NCI-H2081 treated with DMSO at 0.1 percent for 48 hours (cell line): ENCODE measurements at places on chromosomes 7 and 10.

- DNase-seq, result no peak
These were observed 37.6 kb downstream of the OAT start for GRCh38 chr10:124381011-124381611.

GRCh38 chr10:116554628-116555027, 8.9 kb downstream of the PNLIP start:
- DNase-seq, result no peak

DNA sequence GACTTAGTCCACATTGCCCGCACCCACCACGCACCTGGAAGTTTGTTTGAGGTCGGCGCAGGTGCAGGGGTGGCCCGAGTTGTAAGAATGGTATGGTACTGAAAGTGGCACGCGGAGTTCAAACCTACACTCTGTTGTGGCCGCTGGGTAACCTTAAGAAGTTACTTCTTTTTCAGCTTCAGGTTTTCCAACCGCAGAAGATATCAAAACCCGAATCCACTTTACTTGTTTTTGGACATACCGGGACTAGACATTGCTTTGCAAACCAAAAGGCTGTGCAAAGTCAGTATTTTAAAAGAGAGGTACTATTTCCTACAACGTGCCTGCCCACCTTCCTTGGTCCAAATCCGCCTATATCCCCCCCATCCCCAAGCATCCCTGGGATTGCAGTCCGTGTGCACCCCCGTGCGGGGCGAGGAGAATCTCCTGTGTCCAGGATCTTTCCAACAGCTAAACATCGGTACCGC, 1.0 kb downstream of the IGFBP3 start:
- DNase-seq, result no peak

DNA sequence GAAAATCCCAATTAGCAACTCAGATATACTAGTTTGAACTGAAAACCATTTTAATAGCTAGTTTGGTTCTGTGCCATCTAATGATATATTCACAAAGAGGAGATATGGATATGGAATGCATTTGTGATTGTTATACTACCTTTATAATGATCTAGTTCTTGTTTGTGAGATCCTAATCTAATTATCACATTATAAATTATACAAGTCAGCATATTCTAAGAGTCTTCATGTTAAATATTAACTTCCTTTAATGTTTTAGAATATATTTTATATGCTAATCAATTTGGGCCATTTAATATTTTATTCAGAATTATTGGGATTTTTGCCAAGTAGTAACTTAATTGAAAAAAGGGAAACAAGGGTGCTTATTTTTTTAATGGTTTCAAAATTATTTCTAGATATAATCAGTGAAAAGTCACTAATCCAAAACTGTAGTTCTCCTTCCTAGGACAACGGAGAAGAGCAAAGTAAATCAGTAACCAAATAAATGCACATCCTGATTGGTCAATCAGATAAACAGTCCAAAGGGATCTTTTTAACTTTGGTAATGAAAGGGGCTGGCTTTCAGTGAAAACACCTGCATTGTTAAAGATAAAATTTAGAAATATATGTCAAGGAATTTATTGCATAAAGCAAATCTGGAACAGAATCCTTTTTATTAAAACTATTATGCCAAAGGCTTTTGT, 173.9 kb upstream of the MEOX2 start:
- no peak for DNase-seq

GRCh38 chr7:74083117-74083876, at the start of gene LIMK1:
Gene LIMK1 (plus strand): TSS chr7:74083804. CDS start chr7:74083991, 187 bp downstream.
- DNase-seq, result peak; percentile 53

GRCh38 chr7:133540096-133540860, 287.4 kb downstream of the EXOC4 start:
- no peak for DNase-seq

GRCh38 chr10:11625019-11625735, 13.7 kb upstream of the USP6NL start:
- no peak for DNase-seq

DNA sequence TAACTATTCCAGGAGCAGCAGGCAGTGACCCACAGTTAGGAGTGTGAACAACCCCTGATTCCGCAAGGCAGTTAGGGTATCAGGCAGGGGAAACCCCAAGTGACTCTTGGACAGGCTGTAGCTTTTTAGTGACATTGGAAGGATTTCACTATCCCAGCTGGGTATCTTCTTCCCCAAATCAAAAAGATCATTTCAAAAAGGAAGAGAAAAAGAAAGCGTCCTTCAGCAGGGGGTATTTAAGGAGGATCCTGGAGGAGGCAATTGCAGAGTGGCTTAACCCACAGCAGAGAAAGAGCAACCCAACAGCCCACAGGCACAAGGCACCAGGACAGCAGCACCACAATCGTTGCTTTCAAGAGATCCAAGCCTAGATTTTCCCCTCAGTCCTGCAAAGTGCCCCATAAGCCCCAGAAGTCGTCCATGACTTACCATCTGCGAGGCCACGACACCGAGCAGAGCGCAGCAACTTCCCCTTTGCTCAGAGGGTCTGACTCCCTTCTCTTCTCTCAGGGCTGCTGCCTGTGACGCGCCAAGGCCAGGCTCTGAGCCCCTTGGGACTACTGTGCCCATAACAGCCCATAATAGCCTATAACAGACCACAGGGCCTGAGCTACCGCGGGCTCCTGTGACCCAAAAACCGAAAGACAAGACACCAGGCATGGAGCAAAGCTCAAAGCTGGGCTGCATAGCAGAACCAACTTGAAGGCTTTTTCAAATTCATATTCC, 19.8 kb downstream of the PIK3AP1 start:
- no peak for DNase-seq

DNA sequence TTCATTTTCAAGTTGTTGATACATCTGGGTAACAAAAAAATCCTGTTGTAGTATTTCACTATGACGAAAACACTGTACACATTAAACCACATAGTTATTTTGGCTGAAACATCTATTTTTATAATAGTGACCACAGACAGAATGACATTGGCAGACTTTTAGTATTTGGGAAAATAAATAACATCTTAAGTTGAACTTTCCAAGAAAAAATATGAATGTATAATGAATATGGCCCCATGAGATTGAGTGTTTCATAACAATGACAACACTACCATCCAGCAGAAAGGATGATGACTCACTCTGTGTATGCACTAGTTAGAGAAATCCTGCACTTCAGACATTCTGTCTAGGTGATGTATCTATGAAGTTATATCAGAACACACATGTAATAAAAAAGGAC, 118.1 kb downstream of the SEMA3D start:
- DNase-seq, result no peak

GRCh38 chr10:95963991-95964389, 56.2 kb downstream of the CC2D2B start:
- no peak for DNase-seq

DNA sequence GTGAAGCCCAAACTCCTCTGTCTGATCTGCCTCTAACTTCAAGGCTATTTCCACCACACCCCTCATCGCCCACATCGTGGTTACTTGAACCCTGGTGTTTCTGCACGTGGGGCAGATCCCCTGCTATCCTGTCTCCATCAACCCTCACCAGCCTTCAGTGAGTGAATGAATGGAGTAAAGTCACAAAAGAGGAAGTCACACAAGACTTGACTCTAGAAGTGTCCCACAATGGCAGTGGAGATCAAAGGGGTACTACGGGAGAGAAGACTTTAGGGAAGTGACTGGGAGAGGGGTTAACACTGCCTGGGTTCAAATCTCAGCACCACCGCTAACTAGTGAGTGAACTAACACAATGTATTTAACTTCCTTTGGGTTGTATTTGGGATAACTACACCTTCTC, 85.9 kb downstream of the COBL start:
- DNase-seq, result no peak

GRCh38 chr10:70528741-70529362, 50.3 kb downstream of the PALD1 start:
- DNase-seq, result no peak

GRCh38 chr7:41255716-41256115, 447.2 kb downstream of the INHBA start:
- no peak for DNase-seq

DNA sequence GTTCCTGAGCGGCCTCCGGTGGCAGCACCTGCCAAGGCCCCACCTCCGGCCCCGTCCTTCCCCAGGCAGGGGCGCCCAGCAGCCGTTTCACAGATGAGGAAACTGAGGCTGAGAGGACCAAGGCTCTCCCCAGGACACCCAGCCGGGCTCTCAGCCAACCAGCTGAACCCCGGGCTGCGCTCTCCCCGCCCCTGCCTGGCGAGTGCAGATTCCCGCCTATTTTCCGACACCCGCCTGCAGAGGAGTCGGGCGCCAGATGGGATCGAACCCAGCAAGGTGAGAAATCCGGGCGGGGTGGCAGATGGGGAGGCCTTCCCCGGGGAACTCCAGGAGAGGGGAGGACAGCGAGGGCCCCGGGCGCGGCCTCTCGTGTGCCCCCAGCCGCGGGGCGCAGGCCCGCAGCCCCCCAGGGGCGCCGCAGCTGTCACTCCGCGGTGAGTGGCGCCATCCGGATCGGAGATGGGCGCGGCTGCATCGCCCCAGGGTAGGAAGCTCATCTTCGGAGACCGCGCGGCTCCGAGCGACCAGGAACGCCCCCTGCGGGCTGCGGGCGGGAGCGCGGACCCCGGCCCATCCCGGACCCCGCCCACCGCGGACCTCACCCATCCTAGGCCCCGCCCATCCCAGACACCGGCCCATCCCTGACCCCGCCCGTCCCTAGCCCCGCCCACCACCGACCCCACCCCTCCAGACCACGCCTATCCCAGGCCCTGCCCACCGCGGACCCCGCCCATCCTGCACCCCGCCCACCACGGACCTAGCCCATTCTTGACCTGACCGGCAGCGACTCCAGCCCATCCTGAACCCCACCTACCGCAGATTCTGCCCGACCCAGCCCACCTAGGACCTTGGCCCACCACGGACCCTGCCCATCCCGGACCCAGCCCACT, 90.3 kb downstream of the MICALL2 start:
- DNase-seq, result no peak

GRCh38 chr7:39400836-39401235, 165.4 kb upstream of the YAE1 start:
- DNase-seq, result no peak

GRCh38 chr10:78454123-78454645, 420.5 kb downstream of the RPS24 start:
- no peak for DNase-seq

DNA sequence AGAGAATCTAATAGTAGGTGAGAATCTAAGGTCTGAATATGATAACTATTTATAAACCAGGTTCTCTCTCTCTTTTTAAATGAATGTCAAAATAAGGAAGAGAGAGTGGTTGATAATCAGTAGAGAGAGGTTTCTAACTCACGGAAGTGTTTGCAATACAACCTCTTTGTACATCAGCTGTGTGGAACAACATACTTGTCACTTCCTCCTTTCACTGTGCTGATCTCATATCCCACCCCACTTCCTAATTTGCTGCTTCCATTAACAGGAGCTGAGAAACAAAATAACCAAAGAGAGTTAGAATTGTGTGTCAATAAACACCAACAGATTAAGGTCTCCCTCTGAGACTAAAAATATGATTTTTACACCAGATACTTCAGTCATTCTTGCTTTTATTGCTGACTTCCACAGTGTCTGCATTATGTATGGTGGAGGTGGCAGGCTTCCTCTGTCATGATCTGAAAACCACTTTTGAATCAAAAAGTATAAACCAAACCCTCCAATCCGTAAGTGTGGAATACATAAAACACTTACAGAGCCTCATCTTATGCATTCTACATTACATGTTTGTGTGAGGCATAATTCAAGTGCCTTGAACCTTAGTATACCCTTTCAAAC, 25.0 kb downstream of the CACUL1 start:
- DNase-seq, result no peak

- no peak for DNase-seq
These were observed 79.7 kb downstream of the FRMPD2 start for GRCh38 chr10:48194830-48195229.

- DNase-seq, result no peak
These were observed 68.6 kb downstream of the INSYN2A start for GRCh38 chr10:127127822-127128221.

DNA sequence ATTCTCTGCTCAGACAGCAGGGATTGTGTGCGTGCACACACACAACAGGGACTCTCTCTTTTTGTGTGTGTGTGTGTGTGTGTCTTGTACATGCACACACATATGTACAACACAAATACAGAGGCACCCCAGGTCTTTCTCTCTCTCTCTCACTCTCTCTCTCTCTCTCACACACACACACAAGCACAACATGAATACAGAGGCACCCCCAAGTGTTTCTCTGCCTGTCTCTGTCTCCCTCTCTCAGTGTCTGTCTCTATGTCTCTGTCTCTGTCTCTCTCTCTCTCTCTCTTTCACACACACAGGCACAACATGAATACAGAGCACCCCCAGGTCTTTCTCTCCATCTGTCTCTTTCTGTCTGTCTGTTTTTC, 746 bp downstream of the NPFFR1 start:
- no peak for DNase-seq

DNA sequence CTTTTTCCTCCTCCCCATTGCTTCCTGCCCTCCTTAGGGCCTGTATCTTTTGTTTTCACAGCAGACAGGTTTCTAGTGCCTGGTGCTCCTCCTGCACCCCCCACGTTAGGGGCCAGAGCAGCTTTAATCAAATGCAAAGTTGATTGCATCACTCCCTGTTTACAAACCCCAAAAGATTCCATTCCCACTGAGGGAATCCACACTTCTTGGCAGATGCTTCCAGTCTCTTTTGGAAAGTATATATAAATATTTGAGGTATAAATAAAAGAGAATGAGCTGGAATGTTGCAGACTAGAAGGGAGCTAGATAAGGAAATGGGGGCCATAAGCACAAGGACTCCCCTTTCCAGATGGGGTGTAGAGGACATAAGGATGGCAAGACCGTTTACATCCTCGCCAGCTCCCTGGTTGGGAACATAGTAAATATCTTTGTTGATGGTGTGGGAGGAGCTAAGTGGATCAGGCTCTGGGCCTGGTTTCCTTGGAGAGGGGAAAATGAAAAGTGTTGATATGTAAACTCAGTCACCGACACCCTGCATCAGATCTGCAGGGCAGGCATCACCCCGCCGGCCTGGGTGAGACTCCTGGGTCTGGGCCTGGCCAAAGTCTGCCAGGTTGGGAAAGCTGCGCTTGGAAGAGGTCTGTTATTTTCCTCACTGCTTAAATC, 6.2 kb downstream of the RARRES2 start:
- no peak for DNase-seq

GRCh38 chr10:112497347-112497950, 50.4 kb downstream of the VTI1A start:
- DNase-seq, result no peak

- DNase-seq, result no peak
These were observed 6.3 kb upstream of the SEMA3A start for GRCh38 chr7:84200859-84201258.

- no peak for DNase-seq
These were observed 144.6 kb downstream of the NRCAM start for GRCh38 chr7:108311446-108312168.

- DNase-seq, result no peak
These were observed 85.0 kb downstream of the SGMS1 start for GRCh38 chr10:50538555-50539398.

DNA sequence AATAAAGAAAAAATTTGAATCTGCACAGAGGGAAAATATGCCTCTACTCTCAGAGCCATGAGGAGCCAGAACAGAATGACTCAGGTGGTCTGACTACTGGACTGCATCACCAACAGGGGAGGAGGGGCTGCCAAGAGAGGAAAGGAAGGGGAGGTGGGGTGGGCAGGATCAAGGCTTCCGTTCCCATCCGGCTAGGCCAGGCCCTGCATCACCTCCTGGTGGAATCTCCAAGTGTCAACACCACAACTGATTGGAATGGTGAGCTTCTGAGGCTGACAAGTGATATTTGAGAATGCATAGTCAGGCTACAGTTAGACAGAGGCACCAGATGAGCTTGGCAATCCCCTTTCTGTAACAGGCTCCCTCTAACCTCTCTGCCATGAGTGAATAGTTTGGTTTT, 10.4 kb upstream of the GPR26 start:
- DNase-seq, result no peak

GRCh38 chr7:68143345-68143744, 1146.7 kb downstream of the TYW1 start:
- no peak for DNase-seq

GRCh38 chr10:99234791-99235657, 628 bp downstream of the HPSE2 start:
- no peak for DNase-seq
